ENCODE measurements at places on chromosomes 1 and 21.
A peak's percentile ranks its signal among the peaks of the same experiment; 100 is the strongest.

DNA sequence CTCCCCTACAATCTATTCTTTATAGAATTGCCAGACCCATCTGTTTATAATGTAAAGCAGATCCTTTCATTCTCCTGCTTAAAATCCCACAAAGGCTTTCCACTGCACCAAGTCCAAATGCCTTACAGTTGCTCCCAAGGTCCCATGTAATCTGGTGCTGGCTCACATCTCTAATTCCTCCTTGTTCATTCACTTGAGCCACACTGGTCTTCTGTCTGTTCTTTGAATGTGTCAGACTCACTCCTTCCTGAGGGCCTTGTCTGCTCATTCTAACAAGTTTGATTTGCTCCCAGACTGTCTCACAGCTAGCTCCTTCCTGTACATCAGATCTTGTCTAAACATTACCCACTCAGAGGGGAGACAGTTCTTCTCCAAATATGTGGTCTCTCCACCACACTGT lies 38.9 kb downstream of the ALG14 start:
- no peak for DNase-seq

- DNase-seq, result no peak
Measured at GRCh38 chr1:53037159-53037558, 24.9 kb upstream of the PODN start.

- no peak for DNase-seq
Measured at GRCh38 chr1:238340989-238341388, 450.3 kb upstream of the ZP4 start.

DNA sequence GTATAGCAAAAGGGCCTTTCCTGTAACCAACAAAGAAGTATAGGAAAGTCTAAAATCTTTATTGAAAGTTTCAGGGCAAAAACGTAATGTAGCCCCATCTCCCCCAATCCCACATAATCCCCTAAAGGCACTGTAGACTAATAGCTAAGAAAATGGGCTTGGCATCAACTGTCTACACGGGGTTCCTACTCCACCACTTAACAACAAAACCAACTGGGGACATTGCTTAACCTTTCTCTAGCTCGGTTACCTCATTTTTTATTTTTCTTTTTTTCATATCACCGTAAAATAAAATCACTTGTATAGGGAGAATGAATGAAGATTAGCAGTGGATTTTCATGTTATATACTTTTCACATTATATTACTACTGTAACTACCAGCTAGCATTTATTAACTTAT lies 12.3 kb downstream of the MACF1 start:
- DNase-seq, result no peak

DNA sequence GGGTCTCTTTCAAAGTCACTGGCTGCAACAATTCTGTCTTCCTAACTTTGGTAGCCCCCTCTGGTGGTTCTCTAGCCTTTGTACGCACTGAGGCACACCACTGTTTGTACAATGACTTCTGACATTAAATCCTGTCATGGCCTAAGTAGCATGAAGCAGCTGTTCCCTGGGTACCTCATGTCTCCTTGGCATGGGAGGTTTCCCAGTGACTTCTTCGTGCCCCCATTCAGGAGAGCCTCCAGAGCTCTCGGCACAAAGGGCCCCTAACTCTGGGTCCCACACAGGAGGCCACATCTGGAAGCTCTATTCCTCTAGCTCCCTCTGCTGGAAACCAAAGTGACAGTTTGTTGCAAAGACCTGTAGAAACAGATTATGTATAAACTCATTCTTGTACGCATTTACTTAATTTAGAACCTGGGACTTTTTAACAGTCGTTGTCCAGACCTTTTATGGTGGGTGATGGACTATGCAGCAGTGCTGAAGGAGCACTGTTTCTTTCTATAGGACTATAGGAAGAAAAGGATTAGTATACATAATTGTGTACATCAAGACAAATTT lies 13.4 kb downstream of the SWT1 start:
- DNase-seq, result peak; percentile 86

DNA sequence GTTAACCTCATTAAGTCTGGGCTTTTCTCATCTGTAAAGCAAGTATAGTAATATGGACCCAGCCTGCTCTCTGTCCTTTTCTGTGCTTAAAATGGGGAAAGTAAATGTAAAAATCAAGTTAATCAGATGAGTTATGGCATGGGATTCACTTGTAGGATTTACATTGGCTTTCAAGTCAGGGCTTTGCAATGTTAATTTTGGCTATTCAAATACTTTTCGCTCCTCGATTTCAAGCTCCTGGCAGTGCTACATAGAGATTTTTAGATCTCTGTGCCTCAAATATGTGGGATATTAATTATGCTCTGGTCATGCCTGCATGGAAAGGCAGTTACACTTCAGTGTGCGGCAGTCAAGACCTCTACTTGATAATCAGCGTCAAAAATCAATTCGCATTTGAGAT lies 709.8 kb downstream of the LTN1 start:
- no peak for DNase-seq

DNA sequence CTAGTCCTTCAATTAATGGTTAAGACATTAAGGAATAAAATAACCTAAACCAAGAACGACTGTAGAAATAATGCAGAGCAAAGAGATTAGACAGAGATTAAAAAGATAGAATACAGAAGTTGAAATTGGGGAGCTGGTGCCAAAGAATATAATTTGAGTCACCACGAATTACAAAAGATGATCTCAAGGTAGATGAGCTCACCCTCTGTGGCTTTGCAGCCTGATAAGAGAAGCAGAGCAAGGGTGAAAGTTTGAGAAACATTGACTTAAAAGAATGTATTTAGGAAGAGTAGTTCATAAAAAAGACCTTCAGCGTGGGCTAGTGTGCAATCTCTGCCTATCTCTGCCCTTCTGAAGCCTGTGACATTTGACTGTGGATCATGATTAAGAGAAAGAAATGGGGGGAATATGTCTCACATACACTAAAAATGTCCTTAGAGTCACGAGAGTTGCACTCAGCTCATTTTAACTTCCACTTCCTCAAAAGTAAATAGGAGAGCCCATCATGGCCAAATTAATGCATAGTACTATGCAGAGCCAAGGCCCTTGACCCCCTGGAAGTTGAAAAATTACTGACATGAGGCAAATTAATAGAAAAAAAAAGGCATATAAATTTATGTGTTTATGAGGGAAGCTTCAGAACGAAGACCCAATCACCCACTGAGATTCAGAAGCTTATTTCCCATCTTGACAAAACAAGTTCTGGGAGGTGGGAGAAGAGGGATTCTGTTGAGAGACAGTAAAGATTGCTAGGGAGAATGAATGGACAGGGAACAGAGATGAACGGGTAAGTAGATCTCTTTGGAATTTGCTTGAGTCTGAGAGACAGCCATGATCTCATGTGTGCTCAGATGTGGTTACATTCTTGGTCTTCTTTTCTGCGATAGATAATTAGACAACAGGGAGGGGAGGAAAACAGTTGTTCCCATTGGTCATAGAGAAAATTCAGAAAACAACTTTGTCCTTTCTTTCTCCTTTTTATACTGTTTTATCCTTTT lies 395.4 kb upstream of the LRRC7 start:
- no peak for DNase-seq

DNA sequence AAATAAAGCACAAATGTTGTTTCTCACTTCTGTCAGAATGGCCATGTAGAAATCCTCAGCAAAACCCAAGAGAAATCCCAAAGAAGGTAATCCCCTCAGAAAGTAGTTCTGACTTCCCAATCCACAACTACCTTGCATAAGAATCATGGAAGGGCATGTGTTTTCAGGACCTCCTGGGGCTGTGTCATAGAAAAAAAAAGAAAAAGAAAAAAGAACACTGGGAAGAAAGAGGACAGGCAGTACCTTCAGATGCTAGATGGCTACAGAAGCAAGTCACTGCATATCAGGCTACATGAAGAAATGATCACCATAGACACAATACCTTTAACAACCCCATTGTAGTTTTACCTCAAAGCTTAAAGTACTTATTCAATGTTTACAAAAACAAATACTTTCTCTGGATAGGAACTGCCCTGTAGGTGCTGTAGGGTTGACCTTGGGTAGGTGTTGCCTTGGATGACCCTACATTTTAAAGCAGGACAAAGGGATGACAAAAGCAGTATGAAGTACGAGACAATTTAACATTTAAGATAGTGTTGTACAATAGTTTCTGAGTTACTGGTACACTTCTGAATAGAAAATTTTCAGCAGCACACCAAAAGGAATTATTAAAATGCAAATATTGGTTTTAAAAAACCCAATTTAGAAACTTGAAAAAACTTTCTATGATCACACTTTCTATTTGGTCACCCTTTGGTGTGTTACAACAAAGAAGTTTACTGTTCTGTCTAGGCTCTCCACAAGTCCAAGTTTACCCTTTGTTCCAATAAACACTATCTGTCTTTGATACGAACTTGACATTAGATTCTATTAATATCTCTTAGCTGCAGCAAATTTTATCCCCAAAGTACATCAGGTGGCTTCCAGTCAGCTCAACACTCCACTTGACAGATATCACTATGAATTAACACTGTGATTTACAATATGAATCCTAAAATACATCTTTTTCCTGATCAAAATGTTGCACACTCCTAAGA lies 5.0 kb downstream of the TRIT1 start:
- no peak for DNase-seq

GRCh38 chr1:33696962-33697361 lies 166.9 kb upstream of the HMGB4 start:
- no peak for DNase-seq

- peak; percentile 41 for DNase-seq
Measured at GRCh38 chr1:59266180-59266926, 30.5 kb upstream of the FGGY start.

DNA sequence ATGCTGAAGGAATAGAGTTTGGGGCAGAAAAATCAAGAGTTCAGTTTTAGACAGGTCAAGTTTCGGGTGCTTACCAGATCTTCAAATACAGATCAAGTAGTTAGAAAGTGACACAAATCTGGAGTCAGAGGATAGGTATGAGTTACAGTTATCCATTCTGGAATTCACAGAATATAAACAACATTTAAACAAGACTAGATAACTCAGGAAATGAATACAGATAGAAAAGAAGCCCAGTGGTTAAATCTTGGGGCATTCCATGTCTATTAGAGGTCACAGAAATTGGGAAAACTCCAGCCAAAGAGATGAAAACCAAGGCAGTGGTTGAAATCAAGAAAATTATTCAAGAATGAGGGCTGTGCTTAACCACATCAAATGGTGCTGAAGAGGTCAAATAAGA lies 187.0 kb upstream of the HP1BP3 start:
- no peak for DNase-seq

DNA sequence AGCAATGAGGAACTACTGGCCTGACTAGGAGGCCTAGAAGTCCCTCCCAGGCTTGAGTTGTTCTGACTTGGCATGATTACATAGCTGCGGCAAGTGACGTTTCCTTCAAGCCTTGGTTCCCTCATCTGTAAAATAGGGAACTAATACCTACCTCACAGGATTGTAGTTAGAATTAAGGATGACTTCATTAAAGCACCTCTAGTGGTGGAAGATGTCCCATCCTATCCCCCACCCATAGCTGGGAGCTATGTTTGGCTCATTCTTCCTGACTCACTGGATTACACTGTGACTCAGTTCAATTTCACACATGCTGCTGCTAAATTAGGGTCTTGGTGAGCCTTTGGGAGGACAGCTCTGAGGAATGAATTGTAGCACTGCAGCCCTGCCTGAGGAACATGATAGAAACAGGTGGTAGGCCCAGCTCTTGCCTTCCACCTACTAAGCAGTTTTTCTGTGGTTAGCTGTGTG lies 6.0 kb upstream of the SHISA4 start:
- DNase-seq, result peak; percentile 85

DNA sequence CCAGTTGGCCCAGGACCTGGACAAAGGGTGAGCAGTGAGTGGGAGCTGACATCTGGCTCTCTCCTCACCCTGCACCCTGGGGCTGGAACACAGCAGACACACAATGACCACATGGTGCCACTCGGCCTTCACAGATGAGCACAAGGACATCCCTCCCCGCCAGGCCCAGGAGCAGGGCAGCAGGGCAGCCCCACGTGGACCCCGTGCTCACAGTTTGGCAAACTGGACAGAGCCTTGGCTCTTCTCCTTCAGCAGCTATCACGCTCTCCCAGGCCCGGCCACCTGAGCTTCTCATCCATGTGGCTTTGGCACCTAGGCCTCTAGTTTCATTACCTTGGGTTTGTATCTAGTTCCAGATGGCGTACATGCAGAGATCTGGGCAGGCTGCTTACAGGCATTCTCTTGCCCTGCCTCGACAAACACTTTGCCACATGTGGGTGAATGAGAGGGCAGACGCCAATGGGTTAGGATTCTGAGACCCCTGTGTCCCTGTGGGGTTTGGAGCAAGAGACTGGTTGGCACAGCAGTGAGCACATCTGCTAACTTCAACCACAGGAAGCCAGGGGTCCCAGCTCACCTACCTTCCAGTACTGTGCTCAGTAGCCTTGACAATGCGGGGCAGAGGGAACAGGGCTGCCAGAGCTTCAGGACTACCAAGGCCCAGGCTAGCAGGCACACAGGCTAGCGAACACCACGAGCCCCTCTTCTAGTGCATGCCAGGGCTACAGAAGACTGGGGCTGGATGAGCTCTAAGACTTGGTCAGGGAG lies 3.4 kb upstream of the PTPRF start:
- no peak for DNase-seq

DNA sequence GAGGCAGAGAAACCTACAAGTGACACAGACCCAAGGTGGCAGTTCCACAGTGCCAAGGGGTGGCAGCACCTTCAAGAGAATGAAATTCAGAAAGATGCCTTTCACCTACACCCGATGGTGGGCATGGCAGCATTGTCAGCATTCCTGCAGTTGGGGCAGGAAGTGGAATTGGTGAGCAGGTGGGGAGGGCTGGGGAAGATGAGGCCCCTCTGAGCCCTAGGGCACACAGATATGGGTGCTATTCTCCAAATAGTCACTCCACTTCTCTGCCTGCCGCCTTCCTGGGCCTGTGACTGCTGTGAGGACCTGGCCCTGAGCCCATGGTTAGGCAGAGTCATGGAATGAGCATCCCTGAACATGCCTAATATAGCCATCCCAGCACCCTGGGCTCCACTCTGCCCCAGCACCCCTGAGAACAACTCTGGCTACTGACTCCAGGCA lies 8.3 kb downstream of the SHISA4 start:
- DNase-seq, result no peak

GRCh38 chr1:7533006-7533405 lies 238.1 kb upstream of the VAMP3 start:
- DNase-seq, result no peak

DNA sequence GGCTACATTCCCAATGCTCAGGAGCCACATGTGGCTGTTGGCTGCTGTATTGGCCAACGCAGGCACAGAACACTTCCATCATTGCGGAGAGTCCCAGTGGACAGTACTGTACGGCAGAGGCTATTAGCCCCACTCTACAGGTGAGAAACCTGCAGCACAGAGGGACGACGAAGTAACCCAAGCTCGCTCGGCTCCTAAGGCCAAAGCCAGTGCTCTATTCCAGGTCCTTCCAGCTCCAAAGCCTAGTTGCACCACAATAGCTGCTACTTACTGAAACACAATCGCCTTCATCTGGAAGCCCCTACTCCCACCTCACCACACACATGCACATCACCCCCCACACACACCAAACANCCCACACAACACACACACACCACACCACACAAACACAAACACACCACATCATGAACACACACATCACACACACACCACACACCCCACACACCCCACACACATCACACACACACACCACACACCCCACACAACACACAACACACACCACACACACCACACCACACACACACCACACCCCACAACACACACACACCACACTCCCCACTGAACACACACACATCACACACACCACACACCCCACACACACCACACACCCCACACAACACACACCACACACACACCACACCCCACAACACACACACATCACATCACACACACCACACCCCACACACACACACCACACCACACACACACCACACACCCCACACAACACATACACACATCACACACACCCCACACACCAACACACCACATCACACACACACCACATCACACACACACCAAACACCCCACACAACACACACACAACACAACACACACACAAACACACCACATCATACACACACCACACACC lies 3.2 kb downstream of the LYPD8 start:
- DNase-seq, result no peak
